Renal pelvis (tissue), 12 donors: ENCODE measurements at places on chromosomes 5 and 9.
A peak's percentile ranks its signal among the peaks of the same experiment; 100 is the strongest.

DNA sequence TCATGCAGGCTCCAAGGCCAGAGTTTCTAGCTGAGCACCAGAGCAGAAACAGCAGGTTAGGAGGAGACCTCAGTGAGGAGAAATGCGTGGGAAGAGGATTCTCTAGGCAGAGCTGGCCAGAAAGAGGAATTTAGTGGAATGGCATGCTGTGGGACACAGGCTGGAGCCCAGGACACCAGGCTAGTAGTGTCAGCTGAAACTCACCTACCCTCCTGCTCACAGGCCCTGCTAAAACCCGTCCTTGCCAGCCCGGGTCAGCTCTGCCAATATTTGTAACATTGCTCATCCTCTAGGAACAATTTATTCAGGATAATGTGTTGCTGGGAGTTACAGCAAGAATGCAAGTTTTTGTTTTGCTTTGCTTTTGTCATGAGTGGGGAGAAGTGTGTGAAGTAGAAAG lies 40.2 kb upstream of the AGXT2 start:
- DNase-seq: peak; percentile 26

DNA sequence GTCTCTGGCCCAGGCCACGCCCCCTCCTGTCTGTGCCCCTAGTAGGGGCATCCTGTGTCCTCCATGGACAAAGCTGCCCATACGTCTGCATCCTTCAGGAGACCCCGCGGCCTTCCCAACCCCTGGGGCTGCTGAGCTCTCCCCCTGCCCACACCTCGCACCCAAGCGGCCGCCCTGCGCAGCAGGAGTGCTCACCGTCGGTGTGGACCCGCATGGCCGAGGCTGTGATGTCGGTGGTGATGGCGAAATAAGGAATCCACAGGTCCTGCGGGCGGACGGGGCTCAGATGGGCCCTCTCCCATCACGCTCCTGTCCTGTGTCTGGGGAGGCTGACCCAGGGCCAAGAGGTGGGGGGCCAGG lies 4.8 kb upstream of the NSMF start:
- DNase-seq: no peak

GRCh38 chr9:85321561-85321960 lies 420.2 kb downstream of the AGTPBP1 start:
- DNase-seq: no peak

- no peak for DNase-seq
These were observed 21.7 kb upstream of the SPINK7 start for GRCh38 chr5:148290271-148291195.

- no peak for DNase-seq
These were observed 61.3 kb downstream of the TTLL11 start for GRCh38 chr9:122031776-122032175.
